ENCODE measurements at places on chromosomes 7 and 10.

DNA sequence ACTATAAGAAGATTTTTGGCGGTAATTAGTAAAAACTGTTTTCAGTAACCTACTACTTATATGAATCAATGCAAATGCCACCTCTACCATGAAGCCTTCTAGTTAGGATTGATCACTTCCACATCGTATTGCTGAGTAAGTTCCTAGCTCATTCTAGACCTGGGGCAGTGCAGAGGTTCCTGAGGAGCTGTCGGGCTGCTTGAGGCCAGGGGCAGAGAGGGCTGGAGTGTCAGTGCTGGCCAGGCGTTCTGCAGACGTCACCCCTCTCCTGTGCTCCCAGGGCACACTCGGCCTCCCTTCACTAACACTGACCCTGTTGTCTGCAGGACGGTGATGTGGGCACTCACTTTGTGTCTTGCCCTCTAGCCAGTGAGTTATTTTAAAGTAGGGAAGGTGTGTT, 275.7 kb downstream of the CELF2 start:
- DNase-seq: no peak

DNA sequence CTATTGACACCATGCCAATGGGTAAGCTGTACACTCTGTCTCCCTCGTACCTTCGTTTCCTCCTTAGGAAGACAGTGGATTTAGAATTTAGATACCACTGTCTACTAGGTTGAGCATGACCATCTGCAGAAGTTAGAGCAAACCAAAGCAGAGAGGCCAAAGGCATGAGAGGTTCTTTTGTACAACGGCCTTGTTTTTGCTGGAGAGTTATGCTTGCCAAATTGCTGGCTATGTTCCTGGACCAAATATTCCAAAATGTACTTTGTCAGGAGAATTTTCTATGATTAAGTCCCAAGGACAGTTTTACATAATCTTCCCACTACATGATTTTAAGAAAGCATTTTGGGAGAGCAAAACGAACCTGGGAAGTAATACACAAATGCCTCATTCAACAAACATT, 47.9 kb upstream of the PLCE1 start:
- DNase-seq: no peak

- DNase-seq: no peak
These were observed 40.9 kb downstream of the PRPF18 start for GRCh38 chr10:13627459-13628310.

DNA sequence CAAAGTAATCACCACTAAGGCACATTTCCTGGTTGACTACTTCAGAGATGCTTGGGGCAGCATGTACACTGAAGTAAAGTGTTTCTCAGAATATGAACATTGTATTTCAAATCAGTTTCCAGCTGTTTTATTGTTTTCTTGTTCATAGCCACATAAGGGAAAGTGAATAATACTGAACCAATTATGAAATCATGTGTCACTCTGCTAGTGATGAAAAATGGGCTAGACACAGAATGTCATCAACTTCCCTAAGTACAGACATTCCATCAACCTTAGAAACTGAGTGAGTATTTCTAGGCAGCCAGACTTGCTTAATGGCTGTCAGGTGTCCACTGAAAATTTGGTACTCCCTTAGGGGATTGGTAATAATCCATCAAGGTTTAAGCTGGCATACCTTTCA, 603.5 kb downstream of the ARL4A start:
- DNase-seq: no peak

DNA sequence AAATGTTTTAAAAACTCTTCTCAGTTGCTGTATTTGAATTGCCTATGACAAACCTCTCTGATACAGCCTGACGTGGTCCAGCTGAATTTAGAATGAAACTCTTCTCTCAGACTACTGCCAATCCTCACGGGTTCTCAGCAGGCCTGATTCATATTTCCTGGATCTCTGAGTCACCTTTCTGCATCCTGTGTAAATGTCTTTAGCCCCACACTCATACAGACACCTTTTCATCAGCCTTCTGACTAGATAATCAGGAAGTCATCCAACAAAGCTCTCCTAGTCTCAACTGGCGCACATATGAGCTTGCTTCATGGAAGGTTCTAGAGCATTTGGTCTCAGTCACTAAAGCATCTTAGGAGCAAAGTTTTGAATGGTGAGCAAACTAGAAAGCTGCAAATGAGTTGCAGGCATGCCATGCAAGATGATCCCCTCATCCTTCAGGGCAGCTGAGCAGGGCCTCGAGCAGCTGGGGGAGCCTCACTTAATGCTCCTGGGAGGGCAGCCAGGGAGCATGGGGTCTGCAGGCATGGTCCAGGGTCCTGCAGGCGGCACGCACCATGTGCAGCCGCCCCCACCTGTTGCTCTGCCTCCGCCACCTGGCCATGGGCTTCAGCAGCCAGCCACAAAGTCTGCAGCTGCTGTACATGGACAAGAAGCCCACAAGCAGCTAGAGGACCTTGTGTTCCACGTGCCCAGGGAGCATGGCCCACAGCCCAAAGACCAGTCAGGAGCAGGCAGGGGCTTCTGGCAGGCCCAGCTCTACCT, 182.8 kb downstream of the ARHGAP12 start:
- no peak for DNase-seq
